ENCODE measurements at places on chromosomes 6 and 20.

- DNase-seq, result no peak
These were observed 44.4 kb downstream of the MDN1 start for GRCh38 chr6:89775150-89775549.

- DNase-seq, result no peak
These were observed 3.3 kb downstream of the CEBPB start for GRCh38 chr20:50193836-50194421.

DNA sequence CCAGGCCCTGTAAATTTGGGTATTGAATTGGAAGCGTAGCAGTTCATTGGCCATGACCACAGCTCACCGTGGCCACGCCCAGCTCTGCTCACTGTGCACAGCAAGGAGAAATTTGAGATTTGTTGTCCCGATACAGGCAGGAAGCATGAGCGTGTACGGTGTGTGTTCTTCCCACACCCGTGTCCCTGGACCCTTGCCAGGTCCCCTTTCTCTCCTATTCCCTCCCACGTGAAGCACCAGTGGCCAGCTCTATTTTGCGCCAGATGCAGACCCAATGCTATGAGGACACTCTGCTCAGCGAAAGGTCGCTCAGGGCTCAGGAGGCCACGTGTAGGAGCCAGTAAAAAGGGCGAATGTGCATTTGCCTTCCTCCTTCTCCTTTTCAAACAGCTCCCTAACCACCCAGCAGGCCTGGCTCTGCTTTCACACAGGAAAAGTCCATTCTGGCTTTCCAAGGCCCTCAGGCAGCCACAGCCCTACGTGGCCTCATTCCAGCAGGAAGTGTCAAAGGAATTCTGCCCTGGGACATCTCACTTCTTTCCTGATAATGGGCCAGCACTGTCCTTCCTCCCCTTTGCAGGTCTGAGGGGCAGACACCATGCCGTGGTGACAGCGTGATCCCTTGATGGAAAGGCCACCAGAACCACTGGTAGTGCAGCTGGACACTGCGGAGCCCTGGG lies 499.2 kb upstream of the CDH4 start:
- DNase-seq, result no peak

- DNase-seq, result no peak
These were observed 493 bp downstream of the CD83 start for GRCh38 chr6:14118091-14118439.

DNA sequence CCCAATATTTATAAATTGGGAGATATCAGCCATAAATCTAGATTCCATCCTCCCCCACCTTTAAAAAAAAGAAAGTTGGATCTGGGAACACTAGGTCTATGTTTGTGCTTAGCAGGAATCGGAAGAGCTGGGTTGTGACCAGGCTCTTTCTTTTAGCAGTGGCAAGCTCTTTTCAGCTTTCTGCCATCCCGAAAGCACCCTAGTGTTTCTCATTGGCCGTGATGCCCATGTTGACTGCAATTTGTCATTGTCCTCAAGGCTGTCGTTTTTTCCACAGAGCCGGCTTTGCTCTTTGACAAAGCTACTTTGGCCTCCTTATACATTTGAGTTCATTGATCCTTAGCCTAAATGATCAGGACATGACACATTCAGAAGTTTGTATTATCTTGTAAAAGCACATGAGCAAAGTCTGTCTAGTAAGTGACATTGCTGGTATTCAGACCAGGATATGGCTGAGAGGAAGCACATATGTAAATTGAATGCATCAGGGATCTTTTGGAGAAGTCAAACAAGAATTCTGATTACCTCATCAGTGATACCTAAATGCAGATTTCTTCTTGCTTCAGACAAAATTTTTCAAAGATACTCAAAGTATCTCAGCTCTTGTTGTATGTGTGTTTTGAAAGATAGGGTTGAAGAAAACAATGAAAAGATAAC lies 50.1 kb downstream of the CARMIL1 start:
- no peak for DNase-seq

GRCh38 chr20:63264519-63264918 lies 8.1 kb upstream of the ARFGAP1 start:
- no peak for DNase-seq

GRCh38 chr20:19022791-19023448 lies 189.5 kb upstream of the SLC24A3 start:
- no peak for DNase-seq

GRCh38 chr6:71333697-71334096 lies 45.1 kb downstream of the OGFRL1 start:
- no peak for DNase-seq

GRCh38 chr20:48203252-48203651 lies 418.0 kb upstream of the SULF2 start:
- no peak for DNase-seq

- peak; percentile 4 for DNase-seq
These were observed 12.8 kb downstream of the RGS17 start for GRCh38 chr6:153117986-153118879.

DNA sequence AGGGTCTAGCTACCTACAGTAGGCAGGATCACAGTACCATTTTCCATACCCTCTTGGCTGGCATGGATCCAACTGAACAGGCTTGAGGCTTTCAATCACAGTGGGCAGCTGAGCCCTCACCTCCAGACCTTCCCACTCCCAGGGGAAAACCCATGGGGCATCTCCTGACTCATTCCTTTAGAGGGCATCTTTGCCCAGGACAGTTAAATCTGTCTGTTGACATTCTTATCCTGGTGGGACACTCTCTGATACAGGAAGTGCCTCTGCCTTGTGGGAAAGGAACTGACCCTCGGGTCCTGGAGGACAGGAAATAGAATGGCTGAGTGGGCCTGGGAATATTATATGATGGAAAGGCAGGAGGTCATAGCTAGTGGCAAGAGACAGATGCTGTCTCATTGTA lies 10.2 kb upstream of the EPB41L1 start:
- DNase-seq, result no peak

GRCh38 chr6:7701212-7701834 lies 24.6 kb upstream of the BMP6 start:
- DNase-seq, result no peak

DNA sequence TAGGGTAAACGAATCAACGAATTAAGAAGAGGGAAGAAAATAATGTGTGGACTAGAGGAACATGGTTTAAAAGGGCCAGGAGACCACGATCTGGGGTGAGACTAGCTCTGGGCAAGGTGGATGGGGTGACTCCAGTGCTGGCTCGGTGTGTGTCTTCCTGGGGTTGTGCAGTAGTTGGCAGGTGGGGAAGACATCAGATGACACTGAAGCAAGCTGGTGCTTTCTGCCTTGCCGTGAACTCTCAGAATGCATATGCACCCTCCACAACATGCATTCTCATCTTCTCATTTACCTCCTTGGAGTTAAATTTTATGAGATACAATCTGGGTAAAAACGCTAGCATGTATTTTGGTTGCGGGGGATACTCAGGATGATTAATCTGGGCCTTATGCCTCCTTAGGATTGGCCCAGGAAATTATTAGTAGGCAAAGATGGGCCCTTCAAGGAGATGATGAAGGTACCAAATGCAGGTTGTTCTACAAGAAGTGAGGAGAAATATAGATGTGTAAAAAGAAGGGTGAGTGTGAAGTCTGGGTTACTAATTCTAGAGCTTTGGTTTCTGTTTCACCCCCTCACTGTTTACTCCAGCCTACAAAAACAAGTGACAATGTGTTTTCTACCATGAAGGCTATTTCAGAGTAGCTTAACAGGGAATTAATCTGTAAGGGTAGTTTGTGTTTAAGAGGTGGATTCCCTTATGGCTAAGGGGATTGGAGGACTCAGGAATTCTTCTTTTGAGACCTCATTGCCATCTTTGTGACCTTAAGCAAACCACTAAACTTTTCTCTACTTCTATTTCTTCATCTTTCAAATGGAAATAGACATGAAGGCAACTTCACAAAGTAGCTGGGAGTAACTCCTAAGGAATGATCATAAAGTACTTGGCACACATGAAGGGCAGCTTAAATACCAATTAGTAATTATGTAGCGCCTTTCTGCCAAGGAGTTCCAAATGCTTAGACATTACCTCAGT lies 71.0 kb upstream of the SUPT3H start:
- no peak for DNase-seq

GRCh38 chr20:56376331-56376730 lies 15.7 kb downstream of the AURKA start:
- no peak for DNase-seq

- DNase-seq, result no peak
These were observed 126.0 kb upstream of the ADGRF1 start for GRCh38 chr6:47168180-47168579.

DNA sequence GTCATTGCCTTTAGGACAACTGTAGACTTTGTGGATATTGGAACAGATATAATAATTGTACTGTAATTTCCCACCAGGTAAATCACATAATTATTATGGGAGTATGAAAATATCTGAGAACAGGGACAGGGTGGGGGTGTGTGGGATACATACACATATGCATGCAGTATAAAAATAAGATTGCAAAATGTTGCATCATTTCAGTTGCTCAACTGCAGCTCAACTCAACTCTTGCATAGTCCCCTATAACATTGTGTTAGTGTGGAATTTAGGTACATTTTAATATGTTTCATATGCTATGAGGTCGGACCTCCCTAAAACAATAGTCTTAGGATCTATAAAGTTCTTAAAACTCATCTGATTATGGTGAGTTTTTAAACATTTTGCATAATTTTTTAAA lies 275.0 kb upstream of the FLRT3 start:
- no peak for DNase-seq

GRCh38 chr6:127539272-127539671 lies 20.1 kb upstream of the MTCL3 start:
- no peak for DNase-seq

DNA sequence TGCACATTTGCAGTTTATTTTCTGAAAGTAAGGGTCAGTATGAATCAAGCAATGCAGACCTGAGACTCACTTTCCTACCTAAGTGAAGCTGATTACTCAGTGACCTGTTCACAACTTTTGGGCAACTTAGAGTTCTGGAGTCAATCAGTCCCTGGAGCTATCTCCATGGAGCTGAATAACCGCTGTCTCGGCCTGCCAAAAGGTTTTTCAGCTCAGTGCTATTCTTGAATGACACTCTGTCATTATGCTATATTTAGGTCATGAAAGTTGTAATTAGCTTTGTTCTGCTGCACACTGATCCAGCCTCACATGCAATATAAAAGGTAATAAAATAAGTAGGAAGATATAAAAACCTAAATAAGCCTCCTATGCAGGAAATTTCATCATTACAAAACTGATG lies 356.0 kb downstream of the BMP2 start:
- no peak for DNase-seq

DNA sequence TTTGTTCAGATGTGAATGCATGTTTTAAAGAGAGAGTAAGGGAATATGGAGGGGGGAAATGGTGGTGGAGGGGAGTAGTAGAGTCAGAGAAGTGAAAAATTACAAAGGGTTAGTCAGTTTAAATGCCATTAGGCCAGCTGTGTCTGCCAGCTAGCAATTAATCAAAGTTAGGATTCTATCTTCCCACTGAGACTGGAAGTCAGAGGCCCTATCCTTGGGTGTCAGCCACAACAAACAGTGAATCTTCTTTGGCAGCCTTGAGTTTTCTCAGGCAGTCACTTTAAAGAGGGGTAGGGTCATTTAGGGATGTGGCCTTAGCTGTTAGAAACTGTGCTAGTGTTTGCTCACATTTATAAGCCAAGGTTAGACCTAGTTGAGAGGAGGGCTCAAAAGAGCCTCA lies 120.5 kb upstream of the BTBD3 start:
- DNase-seq, result no peak

DNA sequence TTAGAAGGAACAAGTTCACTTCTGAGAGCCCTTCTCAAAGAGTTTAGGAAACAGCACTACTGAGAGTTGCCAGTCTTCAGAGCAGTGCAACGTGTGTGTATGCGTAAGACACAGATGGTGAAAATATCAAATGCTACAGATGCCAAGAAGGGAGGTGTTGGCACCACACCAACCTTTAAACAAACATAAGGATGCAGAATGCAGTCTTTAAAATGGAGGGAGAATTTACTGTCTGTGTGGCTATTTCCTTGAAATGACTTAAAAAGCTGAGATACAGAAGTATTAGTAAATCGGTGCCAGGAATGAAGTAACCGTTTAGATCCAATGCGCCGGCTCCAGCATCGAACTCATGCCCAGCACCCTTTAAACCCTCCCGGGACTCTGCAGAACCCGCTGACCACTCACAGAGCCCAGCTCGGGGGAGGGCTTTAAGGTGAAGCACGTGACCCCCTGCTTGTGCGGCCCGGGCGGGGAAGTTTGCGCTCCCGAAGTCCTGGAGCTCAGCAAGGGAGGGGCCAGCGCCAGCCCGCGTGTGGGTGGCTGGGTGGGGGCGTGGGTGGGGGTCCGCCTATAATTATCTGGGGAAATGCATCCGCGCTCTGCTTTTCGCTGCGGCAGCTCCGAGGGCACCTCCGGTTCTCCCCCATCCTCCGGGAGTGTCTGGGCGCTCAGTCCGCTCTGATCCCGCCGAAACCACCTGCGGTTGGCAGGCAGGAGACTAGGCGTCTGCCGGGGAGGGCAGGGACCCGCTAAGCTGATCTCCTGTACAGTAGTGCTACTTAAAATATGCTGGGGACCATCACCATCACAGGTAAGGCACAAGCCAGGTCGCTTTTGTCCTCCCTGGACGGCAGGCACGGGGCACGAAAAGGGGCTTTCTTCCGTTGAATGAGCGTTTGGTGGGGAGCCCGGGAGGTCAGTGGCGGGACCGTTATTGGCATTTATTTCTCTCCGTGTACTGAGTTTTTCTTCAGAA lies 66.0 kb downstream of the ZBTB2 start:
- DNase-seq, result no peak

- no peak for DNase-seq
These were observed 2.1 kb upstream of the THEMIS start for GRCh38 chr6:127902933-127903332.

Data from GM12864 (cell line).